Central memory CD8-positive, alpha-beta T cell (primary cell): ENCODE measurements at places on chromosomes 6 and 20.

DNA sequence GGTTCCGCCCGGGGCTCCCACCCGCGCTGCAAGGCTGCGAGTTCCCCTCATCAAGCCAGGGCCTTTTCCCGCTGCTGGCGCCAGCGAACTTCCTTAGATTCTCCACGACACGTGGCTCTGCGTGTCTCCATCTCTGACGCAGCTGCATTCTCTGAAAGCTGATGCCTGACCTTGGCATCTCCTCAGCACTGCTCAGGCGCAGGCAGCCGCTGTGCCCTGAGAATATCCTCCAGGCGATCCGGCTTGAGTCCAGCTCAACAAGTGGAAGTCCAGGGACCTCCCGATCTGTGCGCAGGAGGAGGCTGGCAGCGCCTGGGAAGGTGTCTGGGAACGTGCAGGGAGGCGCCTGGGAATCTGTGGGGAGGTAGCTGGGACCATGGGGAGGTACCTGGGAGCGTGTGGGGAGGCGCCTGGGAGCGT, 171.2 kb upstream of the THBS2 start:
- no peaks in the 10 kb centered on the region for H3K4me1 ChIP-seq
- H3K27me3 ChIP-seq, result peaks cover 26% of the 10 kb centered on the region
- DNase-seq, result no peak
- H3K36me3 ChIP-seq, result no peaks in the 10 kb centered on the region

- no peak overlapping the region for H3K4me3 ChIP-seq
- H3K27ac ChIP-seq, result peak overlapping the region; percentile 15
- H3K36me3 ChIP-seq, result no peaks in the 10 kb centered on the region
- peaks cover 48% of the 10 kb centered on the region for H3K27me3 ChIP-seq
- no peak for DNase-seq
- H3K4me1 ChIP-seq, result peaks cover 4% of the 10 kb centered on the region
Observed at GRCh38 chr6:4969609-4970285, 34.1 kb downstream of the RPP40 start.

DNA sequence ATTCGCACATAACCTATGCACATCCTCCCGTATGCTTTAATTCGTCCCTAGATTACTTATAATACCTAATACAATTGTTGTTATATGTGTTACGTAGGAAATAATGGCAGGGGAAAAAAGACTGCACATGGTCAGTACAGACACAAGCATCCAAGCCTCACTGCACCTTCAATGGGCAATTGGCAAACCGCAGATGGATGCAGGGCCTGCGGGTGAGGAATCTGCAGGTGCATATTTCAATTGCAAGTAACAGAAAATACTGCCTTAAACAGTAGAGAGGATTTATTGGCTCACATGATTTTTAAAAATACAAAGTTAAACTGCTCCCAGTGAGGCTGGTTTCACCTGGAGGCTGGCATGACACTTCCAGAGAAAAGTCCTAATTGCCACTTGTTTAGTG, 142.1 kb upstream of the MLN start:
- H3K27me3 ChIP-seq, result peaks cover 30% of the 10 kb centered on the region
- no peak overlapping the region for H3K4me3 ChIP-seq
- H3K4me1 ChIP-seq, result no peaks in the 10 kb centered on the region

DNA sequence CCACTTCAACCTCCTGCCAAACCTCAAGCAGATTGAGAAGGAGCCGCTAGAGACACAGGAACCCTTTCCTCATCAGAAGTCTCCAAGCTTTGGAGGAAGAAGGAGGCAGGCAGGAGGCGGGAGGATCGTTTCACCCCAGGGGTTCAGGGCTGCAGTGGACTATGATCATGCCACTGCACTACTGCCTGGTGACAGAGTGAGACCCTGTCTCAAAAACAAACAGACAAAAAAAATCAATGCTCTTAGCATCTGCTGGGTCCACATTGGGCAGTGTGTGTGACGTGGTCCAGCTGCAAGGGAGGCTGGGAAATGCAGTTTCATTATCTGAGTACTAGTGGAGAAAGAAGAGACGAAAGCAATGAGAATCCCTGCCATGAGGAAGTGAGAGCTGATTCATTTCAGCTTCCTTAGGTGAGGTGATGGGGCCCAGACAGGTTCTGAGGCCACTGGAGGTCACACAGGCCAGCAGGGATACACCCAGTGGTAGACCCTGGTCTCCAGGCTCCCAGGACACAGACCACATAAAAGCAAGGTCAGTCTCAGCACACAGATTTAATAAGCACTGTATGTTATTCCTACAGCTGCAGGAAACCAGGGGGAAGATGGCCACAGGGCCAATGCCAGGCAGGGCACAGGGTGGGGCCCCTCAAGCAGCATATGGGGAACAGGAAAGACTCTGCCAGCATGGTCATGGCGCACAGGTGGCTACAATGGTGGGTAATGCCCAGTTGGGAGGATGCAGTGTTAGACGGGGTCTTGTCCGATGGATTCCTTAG, 4.3 kb downstream of the GFRA4 start:
- no peaks in the 10 kb centered on the region for H3K36me3 ChIP-seq
- H3K4me3 ChIP-seq, result no peak overlapping the region
- H3K27ac ChIP-seq, result no peak overlapping the region
- peaks cover 52% of the 10 kb centered on the region for H3K27me3 ChIP-seq

GRCh38 chr6:125974214-125974866, 12.0 kb upstream of the TRMT11 start:
- peaks cover 10% of the 10 kb centered on the region for H3K4me1 ChIP-seq
- H3K4me3 ChIP-seq, result no peak overlapping the region
- no peaks in the 10 kb centered on the region for H3K27me3 ChIP-seq
- no peak for DNase-seq

GRCh38 chr6:112781241-112781640, 434.1 kb downstream of the RFPL4B start:
- no peak for DNase-seq
- no peaks in the 10 kb centered on the region for H3K36me3 ChIP-seq
- H3K4me1 ChIP-seq, result no peaks in the 10 kb centered on the region
- H3K27ac ChIP-seq, result no peak overlapping the region
- no peaks in the 10 kb centered on the region for H3K27me3 ChIP-seq

DNA sequence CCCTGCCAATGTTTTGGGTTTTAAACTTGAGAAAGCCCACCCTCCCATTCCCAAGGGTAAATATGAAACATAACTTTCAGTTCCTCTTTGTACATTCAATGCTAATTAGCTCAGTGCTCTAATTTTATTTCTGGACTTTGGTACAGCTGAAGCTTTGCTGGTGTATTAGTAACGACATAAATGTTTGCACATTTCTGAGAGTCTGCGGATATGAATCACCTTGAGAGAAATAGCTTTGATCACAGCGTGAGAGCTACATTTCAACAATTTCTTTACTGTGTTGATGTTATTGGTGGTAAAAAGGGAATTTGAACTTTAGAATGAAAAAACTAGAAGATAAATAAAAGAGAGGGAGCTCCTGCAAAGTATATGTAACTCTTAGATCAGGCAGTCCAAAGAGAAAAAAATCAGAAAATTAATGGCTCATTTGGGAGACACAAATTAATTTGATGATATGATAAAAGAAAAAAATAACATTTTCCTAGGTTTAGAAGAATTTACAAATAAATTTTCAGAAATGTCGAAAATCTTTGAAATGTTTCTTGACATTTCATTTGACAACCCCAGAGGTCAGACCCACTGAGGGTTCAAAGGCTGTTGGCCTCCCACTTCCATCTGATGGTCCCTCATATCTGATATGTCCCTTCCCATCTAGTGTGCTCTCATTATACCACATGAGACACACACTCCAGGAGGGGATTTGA, 38.5 kb upstream of the CAP2 start:
- no peak overlapping the region for H3K4me3 ChIP-seq
- no peak for DNase-seq
- H3K27me3 ChIP-seq, result peaks cover 8% of the 10 kb centered on the region
- no peak overlapping the region for H3K27ac ChIP-seq
- H3K36me3 ChIP-seq, result no peaks in the 10 kb centered on the region

DNA sequence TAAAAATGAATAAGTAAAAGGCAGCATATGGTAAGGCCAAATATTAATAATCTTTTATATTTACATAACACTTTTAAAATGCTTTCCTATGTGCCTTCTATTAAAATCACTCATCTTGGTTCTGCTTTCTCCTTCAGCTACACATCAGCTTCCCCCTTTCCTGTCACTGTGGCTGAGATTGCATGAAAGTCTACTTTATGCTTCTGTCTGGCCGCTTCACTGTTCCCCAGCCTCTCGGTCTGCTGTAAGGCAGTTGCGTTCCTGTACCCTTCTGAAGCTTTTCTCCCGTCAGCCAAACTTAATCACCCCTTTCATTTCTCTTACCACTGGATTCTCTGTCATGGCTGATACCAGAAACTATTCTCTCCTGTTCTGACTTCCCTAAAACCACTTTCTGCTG, 34.6 kb downstream of the SOX4 start:
- no peak overlapping the region for H3K27ac ChIP-seq
- H3K4me1 ChIP-seq, result no peaks in the 10 kb centered on the region
- H3K4me3 ChIP-seq, result no peak overlapping the region
- DNase-seq, result no peak

- no peak overlapping the region for H3K27ac ChIP-seq
- peaks cover 4% of the 10 kb centered on the region for H3K36me3 ChIP-seq
- H3K27me3 ChIP-seq, result no peaks in the 10 kb centered on the region
- H3K4me3 ChIP-seq, result no peak overlapping the region
- H3K4me1 ChIP-seq, result no peaks in the 10 kb centered on the region
- DNase-seq, result no peak
Observed at GRCh38 chr6:35023091-35024000, 117.8 kb downstream of the TCP11 start.

GRCh38 chr20:54090230-54091119, 20.1 kb upstream of the BCAS1 start:
- H3K4me3 ChIP-seq, result no peak overlapping the region
- no peaks in the 10 kb centered on the region for H3K36me3 ChIP-seq
- H3K4me1 ChIP-seq, result peaks cover 8% of the 10 kb centered on the region
- peaks cover 22% of the 10 kb centered on the region for H3K27me3 ChIP-seq
- DNase-seq, result no peak

DNA sequence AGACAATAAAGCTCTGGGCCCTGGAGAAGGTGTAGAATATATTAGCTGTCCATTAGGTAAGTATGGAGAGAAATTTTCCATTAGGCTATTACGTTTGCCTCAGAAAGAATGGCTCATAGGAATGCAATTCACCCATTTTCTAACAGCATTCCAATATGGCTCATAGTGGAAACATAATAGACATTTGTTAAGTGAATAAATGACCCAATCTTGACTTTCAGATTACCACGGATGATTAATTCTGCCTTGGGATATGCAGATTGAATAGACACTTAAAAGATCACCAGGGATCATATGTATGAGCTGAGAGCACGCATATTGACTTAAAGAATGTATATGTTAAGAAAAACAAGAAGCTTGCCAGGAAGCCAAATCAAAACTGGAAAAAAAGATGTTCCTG, 209.1 kb upstream of the CDYL start:
- H3K4me1 ChIP-seq, result no peaks in the 10 kb centered on the region
- no peak overlapping the region for H3K27ac ChIP-seq
- H3K36me3 ChIP-seq, result no peaks in the 10 kb centered on the region
- no peak for DNase-seq
- H3K4me3 ChIP-seq, result no peak overlapping the region
- peaks cover 44% of the 10 kb centered on the region for H3K27me3 ChIP-seq

GRCh38 chr6:15232836-15233510, 12.9 kb upstream of the JARID2 start:
- no peak overlapping the region for H3K27ac ChIP-seq
- H3K4me1 ChIP-seq, result no peaks in the 10 kb centered on the region
- no peaks in the 10 kb centered on the region for H3K36me3 ChIP-seq
- H3K4me3 ChIP-seq, result no peak overlapping the region
- DNase-seq, result no peak

DNA sequence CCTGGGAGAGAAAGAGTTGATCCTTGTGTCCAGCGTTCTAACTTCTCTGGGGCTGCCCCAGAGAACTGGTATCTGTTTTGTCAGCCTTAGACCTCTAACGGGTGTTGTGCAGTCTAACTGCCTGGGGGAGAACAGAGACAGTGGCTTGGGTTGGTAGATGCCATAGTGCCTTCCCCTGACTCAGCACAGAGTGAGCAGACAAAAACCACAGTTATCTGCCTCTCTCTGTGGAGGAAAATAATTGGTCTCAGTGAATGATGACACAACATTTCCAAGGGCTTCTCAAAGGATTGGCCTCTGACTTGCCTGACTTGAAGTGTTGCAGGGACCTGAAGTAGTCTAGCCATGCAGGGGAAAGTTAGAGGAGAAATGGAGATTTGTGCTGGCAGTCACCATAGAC, 226.2 kb upstream of the MAN1A1 start:
- H3K27ac ChIP-seq, result no peak overlapping the region
- DNase-seq, result no peak
- H3K4me3 ChIP-seq, result no peak overlapping the region

DNA sequence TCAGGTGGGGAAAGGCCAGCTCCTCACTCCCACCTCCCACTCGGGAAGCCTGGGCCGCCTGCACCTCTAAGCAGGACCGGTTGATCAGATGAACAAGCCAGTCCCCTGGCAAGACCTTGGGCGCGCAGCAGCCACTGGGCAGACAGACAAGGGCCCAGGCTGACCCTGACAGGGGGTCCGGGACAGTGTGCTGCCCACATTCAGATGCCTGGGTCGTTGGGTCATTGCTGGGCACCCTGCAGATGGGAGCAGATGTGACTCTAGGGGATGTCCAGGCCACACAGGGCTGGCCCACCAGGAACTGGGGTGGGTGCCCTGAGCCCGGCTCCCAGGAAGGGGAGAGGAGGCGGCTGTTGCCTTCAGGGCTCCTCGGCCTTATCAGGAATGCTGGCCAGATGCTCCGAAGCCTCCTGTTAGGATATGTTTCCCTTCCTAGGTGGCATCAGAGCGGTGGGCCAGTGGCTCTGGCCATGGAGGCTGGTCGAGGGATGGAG, 17.3 kb upstream of the FRMD1 start:
- no peak for DNase-seq
- H3K27ac ChIP-seq, result no peak overlapping the region
- H3K4me3 ChIP-seq, result no peak overlapping the region
- peaks cover 13% of the 10 kb centered on the region for H3K27me3 ChIP-seq
- H3K36me3 ChIP-seq, result no peaks in the 10 kb centered on the region

- H3K4me3 ChIP-seq, result no peak overlapping the region
- DNase-seq, result no peak
- H3K27ac ChIP-seq, result no peak overlapping the region
- no peaks in the 10 kb centered on the region for H3K36me3 ChIP-seq
- no peaks in the 10 kb centered on the region for H3K4me1 ChIP-seq
- H3K27me3 ChIP-seq, result peaks cover 61% of the 10 kb centered on the region
Observed at GRCh38 chr6:28410767-28411166, 11.2 kb upstream of the ZSCAN12 start.

- H3K4me3 ChIP-seq, result no peak overlapping the region
- H3K36me3 ChIP-seq, result no peaks in the 10 kb centered on the region
- peaks cover 18% of the 10 kb centered on the region for H3K27me3 ChIP-seq
- DNase-seq, result no peak
Observed at GRCh38 chr6:166530211-166531095, 56.0 kb downstream of the RAMACL start.
